ENCODE measurements at places on chromosomes 13 and 19.
A peak's percentile ranks its signal among the peaks of the same experiment; 100 is the strongest.

- DNase-seq, result no peak
Measured at GRCh38 chr13:20398459-20398858, 127.2 kb downstream of the CRYL1 start.

DNA sequence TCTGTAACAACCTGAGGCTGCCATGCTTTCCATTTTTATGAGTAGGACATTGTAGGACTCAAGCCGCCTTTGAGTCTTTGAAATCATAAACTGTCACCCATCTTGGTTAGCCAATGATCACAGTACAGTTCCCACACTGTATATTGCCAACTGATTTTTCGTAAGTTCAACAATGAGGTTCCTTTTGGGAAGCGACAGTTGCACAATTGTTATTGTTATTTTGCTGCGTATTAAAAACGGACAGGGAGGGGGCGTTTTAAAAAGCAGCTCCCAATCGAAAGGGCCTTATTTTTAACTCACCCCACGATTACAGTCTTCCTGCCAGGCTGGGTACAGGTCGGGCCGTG is 601 bp downstream of the SLC46A3 start:
- no peak for DNase-seq

DNA sequence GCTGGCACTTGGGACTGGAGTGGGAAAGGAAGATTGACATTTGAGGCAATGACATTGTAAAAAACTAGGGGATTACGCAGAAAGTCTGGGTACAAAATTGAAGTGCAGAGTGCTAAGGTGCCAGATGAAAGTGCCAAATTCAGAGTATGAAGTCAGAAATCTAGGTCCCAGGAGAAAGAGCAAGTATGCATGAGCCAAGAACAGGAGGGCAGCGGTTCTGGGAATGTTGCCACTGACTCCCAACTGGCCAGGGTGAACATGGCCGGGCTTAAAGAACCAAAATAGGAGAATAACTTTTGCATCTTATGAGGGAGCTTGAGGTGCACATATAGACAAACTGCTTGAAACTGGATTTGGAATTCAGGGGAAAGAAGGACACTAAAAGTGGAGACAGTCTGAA is 495.8 kb upstream of the KLF12 start:
- no peak for DNase-seq

GRCh38 chr19:45051929-45052579 is 13.2 kb downstream of the CLASRP start:
- DNase-seq, result no peak

DNA sequence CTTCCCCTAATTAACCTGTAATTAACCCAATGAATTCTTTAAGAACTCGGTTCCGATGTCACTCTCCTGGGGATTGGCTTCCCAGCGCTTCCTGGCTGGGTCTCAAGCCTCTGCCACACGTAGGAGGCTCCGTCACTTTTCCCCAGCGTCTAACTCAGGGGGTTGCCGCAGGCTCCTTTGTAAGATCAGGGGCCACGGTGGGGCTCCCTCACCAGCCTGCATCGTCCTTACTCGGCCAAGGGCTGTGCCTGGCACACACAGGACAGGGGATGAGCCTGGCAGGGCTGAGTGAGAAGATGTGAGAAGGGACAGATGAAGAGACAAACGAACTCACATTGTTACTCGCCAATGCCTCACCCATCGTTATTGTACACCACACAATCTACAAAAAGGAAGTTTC is 20.9 kb upstream of the ATP11A start:
- DNase-seq, result no peak

- DNase-seq, result no peak
Measured at GRCh38 chr19:1123381-1123780, 19.6 kb downstream of the GPX4 start.

- DNase-seq, result no peak
Measured at GRCh38 chr13:89695343-89696257, 1651.9 kb upstream of the MIR17HG start.

- no peak for DNase-seq
Measured at GRCh38 chr13:59641261-59641660, 522.5 kb downstream of the DIAPH3 start.

DNA sequence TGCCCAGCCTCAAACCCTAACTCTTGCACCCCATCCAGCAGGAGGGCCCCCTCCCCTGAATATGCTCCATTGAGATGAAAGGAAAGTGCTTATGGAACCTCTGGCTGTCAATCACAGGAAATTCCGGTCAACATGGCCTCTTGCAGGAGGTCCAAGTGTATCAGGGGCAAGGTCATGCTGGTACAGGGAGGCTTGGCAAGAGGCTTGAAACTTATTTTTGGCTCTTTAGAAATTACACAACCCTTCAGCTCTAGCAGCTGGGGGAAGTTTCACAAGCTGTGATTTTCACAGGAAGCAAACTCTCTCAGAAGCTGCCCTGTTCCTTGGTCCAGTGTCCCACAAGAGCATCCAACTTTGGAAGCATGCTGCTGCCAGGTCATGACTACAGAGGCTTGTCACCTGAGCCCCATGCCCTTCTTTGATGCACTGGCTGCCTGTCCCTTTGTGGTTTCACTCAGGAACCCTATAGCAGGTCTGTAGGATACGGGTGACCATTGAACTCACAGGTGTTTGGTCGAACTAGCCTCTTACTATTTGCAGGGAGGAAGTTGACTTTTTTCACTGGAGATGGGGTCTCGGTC is 8.4 kb downstream of the ASF1B start:
- DNase-seq, result no peak

GRCh38 chr13:99002172-99002710 is 24.4 kb upstream of the DOCK9 start:
- DNase-seq, result no peak

- no peak for DNase-seq
Measured at GRCh38 chr19:17720440-17720839, 1.2 kb downstream of the MAP1S start.

- DNase-seq, result no peak
Measured at GRCh38 chr19:35860818-35861639, 4.3 kb downstream of the KIRREL2 start.

DNA sequence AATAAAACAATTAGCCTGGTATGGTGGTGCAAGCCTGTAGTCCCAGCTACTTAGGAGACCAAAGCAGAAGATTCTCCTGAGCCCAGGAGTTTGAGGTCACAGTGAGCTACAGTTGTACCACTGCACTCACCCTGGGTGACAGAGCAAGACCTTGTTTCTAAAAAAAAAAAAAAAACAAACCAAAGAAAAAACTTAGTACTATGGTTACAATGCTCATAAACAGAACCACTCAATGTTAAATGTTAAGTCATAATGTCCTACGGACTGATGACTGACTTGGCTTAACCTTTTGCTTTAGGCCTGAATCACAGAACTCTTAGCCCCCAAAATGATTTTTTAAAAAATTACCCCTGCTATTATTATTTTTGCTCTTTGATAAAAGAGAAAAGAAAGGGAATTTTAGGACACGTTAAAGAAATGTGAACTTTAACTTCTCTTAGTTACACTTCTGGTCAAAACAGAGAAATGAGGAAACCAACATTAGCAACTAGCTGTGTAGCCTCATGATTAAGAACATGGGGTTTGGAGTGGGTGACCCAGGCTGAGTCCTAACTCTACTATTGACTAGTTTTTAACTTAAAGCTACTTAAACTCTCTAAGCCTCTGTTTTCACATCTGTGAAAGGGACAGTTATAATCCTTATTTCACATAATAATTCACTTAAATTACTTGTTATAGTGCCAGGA is 13.7 kb upstream of the ELF1 start:
- DNase-seq, result no peak

DNA sequence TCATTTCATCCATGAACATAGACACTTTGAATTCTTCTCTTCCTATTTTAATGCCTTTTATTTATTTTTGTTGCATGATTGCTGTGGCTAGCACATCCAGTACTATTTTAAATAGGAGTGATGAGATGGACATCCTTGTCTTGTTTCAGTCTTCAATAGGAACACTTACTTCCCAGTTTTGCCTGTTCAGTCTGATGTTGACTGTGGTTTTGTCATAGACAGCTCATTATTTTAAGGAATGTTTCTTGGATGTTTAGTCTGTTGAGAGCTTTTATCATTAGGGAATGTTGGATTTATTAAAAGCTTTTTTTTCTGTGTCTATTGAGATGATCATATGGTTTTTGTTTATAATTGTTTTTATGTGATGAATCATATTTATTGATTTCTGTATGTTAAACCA is 586.6 kb downstream of the SLITRK1 start:
- DNase-seq, result no peak

- DNase-seq, result no peak
Measured at GRCh38 chr13:25148402-25148771, 23.7 kb downstream of the AMER2 start.

GRCh38 chr13:85068231-85068630 is 731.0 kb downstream of the SLITRK6 start:
- DNase-seq, result no peak

GRCh38 chr13:104389691-104390090 is 1323.5 kb upstream of the SLC10A2 start:
- DNase-seq, result no peak

- no peak for DNase-seq
Measured at GRCh38 chr13:24280720-24281119, 28.7 kb upstream of the C1QTNF9 start.

DNA sequence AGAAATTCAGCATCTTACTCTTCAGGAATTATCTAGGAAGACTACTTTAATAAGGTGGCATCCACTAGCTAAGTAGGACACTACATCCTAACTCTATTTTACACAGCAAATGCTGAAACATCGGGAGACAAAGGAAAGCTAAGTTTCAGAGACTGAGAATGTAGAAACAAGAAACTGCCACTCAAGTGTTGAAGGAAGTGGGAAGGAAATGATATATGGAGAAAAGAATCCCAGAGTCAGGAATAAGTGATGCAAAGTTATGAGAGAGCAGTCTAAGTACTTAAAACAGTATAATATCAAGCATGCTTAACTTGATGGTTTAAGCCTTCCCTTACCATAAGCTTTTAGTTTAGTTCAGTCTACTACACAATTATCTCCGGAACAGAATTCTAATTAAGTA is 52.4 kb downstream of the RBM26 start:
- no peak for DNase-seq

- DNase-seq, result no peak
Measured at GRCh38 chr19:19587771-19588170, 30.7 kb downstream of the PBX4 start.

- DNase-seq, result no peak
Measured at GRCh38 chr13:67934617-67935330, 704.6 kb upstream of the PCDH9 start.

DNA sequence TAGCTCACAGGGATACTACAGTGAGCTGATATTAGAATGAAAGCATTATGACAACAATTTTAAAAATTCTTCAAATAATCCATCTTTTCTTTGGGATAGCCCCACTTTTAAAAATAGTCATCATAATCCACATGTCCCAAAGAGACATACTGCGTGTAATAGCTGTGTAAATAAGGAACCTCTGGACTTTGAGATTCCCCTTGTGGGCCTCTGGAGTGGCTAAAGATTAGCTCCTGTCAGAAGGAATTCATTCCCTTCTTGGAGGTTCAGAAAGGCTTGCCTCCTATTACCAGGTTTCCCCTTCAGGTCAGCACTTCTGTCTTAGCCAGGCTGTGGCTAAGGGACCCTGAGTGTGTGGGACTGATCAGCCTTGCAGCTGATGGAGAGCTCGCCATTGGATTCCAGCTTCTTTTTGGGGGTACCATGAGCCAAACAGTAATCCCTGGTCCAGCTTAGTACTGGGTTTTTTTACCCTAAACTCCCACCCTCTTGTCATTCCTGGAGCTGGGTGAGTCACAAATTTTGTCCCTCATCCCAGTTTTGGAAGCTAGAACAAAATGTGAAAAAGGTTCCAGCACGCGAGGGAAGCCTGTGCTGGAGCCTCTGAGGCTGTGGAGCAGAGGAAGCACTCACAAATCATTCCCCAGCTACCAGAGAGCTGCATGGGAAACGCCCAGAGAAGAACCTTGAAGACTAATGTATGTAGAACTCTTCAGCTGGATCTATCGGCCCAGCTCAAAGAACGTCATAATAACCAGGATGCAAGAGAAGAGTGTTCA is 96.7 kb downstream of the RNASEH2B start:
- DNase-seq, result no peak

DNA sequence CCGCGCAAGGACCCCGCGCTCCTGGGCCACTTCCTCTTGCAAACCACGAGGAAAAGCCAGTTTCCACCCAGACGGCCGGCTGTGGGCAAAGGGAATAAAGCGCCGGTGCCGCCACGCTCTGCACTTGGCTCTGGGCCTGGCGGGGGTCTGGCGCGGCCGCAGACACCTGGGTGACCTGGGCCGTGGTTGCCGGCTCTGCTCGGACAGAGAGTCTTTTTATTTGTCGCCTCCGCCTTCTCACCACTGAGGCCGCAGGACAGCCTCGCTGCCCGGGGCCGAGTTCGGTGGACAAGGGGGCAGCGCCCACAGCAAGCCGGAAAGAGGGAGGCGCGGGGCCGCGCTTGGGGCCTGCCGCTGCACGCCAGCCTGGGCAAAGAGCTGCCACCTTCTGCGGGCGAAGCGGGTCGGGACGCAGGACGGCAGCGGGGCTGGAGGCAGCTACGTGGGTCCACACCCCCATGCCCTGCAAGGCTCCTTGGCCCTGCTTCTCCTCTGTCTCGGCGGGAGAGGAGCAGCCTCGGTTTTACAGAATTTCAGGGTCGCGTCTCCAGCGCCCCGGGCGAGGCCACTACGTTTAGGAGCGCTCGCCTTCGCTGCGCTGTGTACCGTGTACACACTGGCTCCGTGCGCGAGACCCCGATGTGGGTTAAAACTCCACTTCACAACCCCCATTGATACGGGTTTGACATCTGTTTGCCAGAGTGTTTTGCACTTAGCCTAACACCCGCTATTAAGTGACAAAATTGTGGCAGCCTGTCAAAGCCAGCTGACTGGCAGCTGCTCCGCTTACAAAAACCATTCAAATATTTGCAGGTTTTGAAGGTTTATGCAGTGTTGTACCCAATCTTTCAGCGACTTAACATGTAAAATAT is 13.0 kb upstream of the SOX1 start:
- no peak for DNase-seq

- DNase-seq, result no peak
Measured at GRCh38 chr19:8096071-8096470, 43.5 kb downstream of the CCL25 start.

GRCh38 chr13:62595976-62596375 is 1180.3 kb upstream of the PCDH20 start:
- no peak for DNase-seq

- DNase-seq, result no peak
Measured at GRCh38 chr19:56976300-56976699, 135.8 kb upstream of the PEG3 start.

- DNase-seq, result no peak
Measured at GRCh38 chr13:107574517-107575210, 640.7 kb downstream of the LIG4 start.

GRCh38 chr13:32031025-32031814 is at the start of gene FRY:
TSS of gene FRY (plus strand) at chr13:32031774. CDS start at chr13:32031796, 22 bp downstream.
- peak; percentile 28 for DNase-seq

- peak; percentile 64 for DNase-seq
Measured at GRCh38 chr19:42284066-42284501, 15.0 kb downstream of the CIC start.
